ENCODE measurements at places on chromosomes 2 and 18.

- DNase-seq = no peak
Observed at GRCh38 chr18:35424356-35424755, 47.2 kb upstream of the ZNF396 start.

GRCh38 chr2:118667348-118667747 is 180.1 kb downstream of the EN1 start:
- DNase-seq = no peak

- no peak for DNase-seq
Observed at GRCh38 chr2:230956827-230957755, 32.0 kb upstream of the GPR55 start.

DNA sequence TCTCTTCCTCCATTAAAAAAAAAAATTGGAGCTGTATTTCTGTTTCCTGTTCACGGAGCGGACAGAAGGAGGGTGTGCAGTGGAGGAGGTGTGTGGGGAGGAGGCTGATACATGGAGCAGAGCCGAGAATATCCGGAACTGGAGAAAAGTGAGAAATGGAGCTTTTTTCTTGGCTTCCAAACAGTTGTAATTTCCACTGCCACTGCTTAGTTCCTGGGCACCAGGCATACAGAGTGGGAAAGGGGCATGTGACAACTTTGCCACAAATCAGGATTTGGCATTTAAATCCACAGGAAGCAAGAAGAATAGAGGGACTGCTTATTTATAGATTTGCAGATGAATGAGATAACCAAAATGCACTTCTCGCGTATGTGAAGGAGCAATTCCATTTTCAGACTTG is 71.2 kb downstream of the BCL11A start:
- DNase-seq = no peak

DNA sequence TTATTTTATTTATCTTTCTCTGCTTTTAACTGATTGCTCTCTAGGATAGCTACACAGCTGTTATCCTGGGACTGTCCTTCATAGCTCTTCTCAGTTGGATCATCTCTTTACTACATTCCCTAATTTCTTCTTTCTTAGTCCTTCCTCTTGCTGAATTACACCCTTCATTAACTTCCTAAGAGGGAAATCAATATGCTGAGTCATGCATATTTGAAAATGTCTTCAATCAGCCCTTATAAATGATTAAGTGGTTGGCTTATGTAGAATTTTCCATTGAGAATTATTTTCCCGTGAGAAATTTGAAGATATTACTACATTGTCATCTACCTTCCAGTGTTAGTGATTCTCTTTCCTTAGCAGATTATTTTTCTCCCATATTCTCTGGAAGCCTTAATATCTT is 214.2 kb downstream of the SOCS6 start:
- no peak for DNase-seq

DNA sequence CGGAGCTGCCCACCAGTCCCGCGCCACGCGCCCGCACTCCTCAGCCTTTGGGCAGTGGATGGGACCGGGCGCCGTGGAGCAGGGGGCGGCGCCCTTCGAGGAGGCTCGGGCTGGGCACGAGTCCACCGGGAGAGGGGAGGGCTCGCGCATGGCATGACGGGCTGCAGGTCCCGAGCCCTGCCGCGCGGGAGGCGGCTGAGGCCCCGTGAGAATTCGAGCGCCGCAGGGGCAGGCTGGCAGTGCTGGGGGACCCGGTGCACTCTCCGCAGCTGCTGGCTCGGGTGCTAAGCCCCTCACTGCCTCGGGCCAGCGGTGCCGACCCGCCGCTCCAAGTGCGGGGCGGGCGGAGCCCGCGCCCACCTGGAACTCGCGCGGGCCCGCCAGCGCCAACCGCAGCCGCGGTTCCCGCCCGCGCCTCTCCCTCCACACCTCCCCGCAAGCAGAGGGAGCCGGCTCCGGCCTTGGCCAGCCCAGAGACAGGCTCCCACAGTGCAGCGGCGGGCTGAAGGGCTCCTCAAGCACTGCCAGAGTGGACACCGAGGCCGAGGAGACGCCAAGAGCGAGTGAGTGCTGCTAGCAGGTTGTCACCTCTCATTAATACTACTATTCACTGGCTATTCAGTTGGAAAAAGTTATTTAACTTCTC is 3.6 kb upstream of the TTC21B start:
- no peak for DNase-seq

DNA sequence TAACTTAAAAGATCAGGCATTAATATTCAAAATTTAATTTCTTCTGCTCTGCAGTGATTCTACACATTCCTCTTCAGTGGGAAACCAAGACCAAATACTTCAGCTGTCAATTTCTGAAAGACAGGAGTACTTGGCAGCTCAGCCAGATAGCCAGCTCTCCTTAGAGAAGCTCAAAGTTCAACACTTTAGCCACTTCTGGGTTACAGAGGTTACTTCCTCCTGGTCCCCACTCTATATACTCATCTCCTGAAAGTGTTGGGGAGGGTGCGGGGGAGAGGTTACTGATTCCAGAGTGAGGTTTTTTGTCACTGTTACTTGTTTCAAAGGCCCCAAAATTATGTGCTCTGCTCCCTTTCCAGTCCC is 4.1 kb downstream of the CYTIP start:
- no peak for DNase-seq

- DNase-seq = no peak
Observed at GRCh38 chr2:2708575-2709430, 377.7 kb upstream of the MYT1L start.

- no peak for DNase-seq
Observed at GRCh38 chr2:119385466-119385865, 18.7 kb downstream of the DBI start.

GRCh38 chr18:49514577-49514976 is 27.5 kb upstream of the C18orf32 start:
- no peak for DNase-seq

DNA sequence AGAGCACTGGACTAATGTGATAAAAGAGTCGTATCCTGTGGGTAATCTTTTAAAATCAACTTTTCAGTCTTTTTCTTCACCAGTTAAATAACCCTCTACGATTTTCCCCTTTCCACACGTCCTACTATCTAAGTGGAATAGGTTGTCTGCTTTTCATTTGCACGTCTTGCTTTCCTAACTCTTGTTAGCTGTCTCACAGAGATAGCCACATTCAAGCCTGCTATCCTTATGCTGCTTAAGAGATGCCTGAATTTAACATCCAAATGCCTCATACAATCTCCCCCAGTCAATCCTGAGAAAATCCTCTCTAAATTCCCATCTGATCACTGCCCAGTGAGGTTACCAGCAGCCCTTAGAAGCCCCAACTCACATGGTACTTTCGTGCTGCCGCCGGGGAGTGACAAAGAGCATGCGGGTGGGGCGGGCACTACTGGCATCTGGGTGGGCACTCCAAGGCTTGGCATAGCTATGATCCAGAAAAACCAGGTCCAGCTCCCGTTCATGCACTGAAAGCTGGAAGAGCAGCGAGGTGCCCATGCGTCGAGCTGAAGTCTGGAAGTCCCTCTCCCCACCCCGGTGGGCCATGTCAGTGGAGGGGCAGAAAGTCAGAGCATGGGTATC is 1.5 kb downstream of the KANSL3 start:
- no peak for DNase-seq

DNA sequence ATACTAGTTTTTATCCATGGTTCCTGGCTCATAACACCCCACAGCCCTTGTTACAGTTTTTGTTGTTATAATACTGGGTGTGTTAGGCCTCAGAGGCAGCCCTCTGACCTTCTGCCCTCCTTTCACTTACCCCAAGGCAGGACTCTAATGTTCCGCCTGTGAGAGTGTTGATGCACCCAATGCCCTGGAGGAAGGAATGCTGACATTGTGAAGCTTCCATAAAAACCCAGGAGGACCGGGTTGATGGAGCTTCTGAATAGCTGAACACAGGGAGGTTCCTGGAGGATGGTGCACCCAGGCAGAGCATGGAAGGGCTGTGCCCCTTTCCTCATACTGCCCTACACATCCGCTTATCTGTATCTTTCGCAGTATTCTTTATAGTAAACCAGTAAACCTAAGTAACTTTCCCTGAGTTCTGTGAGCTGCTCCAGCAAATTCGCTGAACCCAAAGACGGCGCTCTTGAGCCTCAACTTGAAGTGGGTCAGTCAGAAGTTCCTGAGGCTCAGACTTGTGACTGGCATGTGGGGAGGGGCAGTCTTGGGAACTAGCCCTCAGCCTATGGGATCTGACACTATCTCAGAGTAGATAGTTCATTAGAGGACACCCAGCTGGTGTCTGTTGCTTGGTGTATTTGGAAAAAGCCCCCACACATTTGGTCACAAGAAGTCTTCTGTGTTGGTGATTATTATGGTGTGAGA is 10.4 kb downstream of the STON1 start:
- no peak for DNase-seq

DNA sequence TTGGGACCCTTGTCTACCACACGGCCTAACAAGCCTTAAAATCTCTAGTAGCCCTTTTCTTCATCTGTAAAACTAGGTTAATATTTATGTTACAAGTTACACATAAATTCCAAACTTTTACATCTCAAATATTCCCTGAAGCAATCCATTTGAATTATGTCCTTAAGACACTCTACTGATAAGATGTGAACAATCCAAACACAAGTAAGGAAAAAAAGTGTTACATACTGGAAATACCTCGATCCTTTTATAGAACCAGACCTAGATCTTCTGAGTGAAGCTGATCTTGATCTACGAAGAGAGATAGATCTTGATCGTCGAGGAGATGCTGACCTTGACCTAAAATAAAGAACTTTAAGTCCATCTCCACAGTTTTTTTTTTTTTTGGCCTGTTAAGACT is 3.3 kb downstream of the SRSF7 start:
- DNase-seq = no peak

DNA sequence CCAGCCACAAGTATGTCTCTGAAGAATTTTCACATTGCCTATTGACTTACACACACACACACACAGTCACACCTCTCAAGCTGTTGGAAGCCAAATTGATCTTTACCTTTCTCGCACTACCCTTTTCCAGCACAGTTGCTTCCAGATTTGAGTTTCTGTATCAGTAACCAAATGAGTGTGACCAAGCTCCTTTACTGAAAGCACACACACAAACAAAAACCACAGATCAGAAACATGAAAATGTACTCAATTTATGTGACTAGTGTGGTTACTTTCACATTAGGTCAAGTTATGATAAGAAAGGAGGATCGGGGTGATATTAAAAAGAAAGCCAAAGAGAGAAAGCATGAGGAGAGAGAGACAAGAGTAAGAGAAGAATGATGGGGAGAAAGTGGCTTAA is 993.9 kb upstream of the POU3F3 start:
- DNase-seq = no peak

- no peak for DNase-seq
Observed at GRCh38 chr18:55968550-55968949, 380.6 kb upstream of the TCF4 start.

DNA sequence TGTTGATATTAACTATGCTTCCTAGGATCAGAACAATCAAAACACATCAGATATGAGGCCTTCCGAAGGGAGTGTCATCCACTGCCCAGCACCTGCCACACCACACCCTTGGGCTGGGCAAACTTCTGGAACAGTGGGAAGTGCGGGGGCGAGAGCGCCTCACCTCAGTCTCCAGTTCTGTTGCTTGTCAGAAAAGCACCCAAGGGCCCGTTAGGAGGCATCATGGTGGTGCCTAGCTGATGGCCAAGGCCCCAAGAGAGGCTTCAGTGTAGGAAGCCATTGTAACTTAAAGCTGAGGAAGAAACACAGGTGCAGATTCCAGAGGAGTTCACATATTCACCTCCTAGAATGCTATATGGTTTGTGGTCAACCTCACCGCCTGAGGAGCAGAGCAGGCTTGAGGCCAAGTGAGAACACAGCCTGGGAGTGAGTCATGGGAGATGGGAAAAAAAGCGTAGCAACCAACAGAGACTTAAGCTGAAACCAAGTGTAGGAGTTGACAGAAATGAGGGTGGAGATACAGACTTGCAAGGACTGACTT is 85.1 kb upstream of the ATL2 start:
- DNase-seq = no peak

DNA sequence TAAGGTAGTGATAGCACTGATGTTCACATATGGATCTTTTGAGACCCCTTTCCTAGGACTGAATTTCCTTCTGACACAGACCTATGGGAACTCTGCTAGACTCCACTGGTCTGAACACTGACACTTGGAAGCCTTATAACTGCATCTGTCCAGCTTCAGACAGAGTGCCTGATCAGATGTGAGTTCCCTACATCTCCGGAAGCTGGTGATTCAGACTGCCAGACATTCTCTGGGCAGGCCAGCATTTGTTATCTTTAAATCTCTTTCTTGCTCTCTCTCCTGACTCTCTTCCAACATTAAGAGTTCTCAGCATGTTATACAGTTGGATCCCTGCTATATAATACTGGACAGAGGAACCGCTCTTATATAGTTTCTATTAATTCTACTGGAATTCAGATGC is 408.5 kb downstream of the ZEB2 start:
- DNase-seq = no peak

- no peak for DNase-seq
Observed at GRCh38 chr2:120704696-120705095, 31.0 kb upstream of the GLI2 start.

DNA sequence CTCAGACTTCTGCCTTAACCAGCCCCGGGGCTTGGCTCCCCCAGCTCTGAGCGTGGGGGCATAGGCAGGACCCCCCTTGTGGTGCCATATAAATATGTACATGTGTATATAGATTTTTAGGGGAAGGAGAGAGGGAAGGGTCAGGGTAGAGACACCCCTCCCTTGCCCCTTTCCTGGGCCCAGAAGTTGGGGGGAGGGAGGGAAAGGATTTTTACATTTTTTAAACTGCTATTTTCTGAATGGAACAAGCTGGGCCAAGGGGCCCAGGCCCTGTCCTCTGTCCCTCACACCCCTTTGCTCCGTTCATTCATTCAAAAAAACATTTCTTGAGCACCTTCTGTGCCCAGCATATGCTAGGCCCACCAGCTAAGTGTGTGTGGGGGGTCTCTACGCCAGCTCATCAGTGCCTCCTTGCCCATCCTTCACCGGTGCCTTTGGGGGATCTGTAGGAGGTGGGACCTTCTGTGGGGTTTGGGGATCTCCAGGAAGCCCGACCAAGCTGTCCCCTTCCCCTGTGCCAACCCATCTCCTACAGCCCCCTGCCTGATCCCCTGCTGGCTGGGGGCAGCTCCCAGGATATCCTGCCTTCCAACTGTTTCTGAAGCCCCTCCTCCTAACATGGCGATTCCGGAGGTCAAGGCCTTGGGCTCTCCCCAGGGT is 5.5 kb downstream of the CTDSP1 start:
- DNase-seq = no peak

GRCh38 chr2:23925702-23926289 is 1.1 kb downstream of the ATAD2B start:
- no peak for DNase-seq

Data from stimulated activated CD4-positive, alpha-beta T cell treated with anti-CD3 and anti-CD28 coated beads, TNF-alpha, amount 100 ng/mL, for 1 hour (primary cell).